ENCODE measurements at places on chromosomes 7 and 10.

GRCh38 chr10:122997864-122998263 lies 10.7 kb downstream of the IKZF5 start:
- DNase-seq, result no peak

DNA sequence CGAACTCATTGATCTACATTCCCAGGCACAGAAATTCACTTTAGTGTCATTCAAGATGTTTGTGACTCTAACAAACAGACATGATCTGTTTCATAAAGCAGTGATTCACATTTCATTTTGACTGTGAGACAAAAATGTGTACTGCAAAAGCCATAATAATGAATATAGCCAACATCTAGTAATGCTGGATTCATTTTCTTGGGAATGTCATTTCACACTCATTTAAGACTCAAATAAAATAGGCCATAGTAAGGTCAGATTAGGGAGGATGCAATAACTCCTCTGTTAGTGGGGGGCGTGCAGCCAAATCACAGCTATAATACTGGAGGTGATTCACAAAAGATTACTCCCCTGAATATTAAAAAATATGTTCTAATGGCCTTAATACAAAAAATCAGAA lies 566.6 kb upstream of the ZWINT start:
- DNase-seq, result no peak

DNA sequence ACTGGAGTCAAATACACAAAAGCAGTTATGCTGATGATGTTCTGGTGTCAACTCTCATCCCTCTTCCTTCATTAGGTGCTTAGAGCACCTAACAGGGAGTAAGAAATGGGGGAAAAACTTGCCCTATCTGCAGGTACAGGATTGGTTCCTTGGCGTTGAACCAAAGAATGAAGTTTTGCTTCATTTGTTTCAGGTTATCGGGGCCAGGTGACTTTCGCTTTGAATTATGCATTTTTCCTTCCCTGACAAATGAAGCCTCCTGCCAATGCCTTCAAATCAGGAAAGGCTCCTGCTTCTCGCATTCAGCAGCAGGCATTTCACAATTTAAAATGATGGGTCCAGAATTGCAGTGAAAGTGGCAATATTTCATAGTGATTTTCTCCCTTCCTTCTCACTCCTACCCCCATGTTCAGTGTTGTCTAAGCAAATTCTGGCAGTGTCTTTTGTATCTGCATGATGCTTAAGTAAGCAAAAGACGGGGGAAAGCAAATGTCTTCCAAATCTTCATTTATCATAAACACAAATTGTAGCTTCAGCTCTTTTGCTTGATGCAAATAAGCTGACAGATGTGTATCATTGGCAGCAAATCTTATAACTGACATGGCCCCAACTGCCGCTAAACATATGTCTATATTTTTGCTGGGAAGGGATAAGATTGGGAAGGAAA lies 29.4 kb downstream of the DNAJB9 start:
- no peak for DNase-seq

DNA sequence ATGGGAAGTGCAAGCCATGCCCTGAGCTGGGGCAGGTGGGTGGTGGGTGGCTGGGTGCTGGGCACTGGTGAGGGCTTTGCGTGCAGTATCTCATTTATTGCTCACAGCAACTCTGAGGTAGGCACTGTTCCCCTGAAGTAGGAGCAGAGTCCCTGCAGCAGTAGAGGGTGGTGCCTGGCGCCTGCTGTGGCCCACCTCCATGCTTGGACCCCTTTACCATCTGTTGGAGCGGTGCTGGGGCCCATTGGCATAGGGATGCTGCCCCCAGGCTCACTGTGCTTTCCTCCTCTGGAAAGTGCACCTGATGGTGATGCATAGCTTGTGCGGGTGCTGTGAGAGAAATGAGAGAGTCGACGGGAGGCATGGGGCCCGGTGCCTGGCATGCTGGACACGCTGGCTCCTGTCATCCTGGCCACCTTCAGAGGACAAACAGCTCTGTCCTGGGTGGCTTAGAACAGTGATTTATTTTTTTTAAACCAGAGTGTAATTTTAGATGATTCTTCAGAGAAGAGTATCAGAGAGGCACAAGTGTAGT lies 10.4 kb downstream of the SFRP5 start:
- DNase-seq, result no peak

GRCh38 chr7:128415217-128415785 lies 5.5 kb upstream of the IMPDH1 start:
- DNase-seq, result no peak

DNA sequence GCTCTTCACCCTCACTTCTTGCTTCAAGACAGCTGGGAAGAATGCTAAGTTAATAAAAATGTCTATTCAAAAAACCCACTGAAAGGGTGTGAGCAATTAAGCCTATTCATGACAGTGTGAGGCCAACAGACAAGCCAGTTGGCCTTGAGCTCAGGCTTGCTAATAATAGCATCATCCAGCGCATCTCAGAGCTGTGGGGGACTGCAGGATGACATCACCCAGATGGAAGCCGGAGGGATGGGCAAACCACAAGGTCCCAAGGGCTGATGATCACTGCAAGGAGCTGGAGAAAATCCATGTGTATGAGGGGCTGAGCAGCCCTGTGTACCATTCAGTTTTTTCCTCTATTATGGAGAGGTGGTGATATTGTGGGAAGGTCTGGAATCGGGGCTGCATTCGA lies 770.4 kb downstream of the TNS3 start:
- DNase-seq, result peak; percentile 90

DNA sequence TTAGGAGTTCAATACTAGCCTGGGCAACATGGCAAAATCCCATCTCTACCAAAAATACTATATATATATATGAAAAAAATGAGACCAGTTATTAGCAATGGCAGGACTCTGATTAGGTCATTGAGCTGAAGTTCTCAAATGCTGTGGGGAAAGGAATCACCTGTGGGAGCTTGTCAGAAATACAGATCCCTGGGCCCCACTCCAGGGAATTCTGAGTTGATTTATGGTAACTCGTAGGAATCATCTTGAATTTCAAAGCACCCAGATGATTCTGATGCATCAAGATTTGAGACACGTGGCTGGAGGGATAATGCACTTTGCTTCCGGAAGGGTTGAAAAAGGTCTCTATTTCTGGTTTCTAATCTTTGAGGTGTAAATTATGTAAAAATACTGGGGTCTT lies 1.0 kb upstream of the ANKRD1 start:
- DNase-seq, result no peak

GRCh38 chr10:71513540-71513853 lies 116.8 kb downstream of the CDH23 start:
- no peak for DNase-seq

GRCh38 chr7:75905785-75906604 lies 9.0 kb upstream of the POR start:
- DNase-seq, result peak; percentile 42

GRCh38 chr10:111098679-111099437 lies 22.0 kb downstream of the ADRA2A start:
- DNase-seq, result peak; percentile 42

DNA sequence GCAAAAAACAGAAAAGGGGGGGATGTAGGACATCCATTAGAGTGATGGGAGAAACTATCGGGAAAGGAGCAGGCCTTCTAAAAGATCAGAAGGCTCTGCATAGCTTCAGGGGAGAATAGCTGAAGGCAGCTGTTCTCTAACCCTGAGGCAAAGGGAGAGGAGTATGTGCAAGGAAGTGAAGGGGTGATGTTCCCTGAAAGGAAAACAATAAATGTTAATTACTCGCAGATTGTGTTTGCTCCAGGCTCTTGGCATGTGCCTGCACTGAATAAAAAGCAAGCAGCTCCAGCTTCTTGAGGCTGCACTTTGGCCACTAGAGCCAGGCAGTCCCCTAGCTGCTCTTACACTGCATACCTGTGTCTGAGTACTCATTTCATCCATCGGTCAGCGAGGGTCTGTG lies 14.4 kb upstream of the STARD3NL start:
- DNase-seq, result no peak

GRCh38 chr10:5395168-5395567 lies 9.5 kb downstream of the TUBAL3 start:
- DNase-seq, result no peak

GRCh38 chr10:3482200-3482993 lies 302.6 kb downstream of the KLF6 start:
- peak; percentile 90 for DNase-seq

- DNase-seq, result peak; percentile 96
Measured at GRCh38 chr7:44639671-44640321, 33.4 kb downstream of the OGDH start.

GRCh38 chr7:127239814-127240213 lies 12.9 kb downstream of the GRM8 start:
- DNase-seq, result no peak

GRCh38 chr10:11986593-11987216 lies 55.9 kb downstream of the UPF2 start:
- DNase-seq, result peak; percentile 75

GRCh38 chr10:1553951-1554350 lies 183.4 kb downstream of the ADARB2 start:
- DNase-seq, result no peak

DNA sequence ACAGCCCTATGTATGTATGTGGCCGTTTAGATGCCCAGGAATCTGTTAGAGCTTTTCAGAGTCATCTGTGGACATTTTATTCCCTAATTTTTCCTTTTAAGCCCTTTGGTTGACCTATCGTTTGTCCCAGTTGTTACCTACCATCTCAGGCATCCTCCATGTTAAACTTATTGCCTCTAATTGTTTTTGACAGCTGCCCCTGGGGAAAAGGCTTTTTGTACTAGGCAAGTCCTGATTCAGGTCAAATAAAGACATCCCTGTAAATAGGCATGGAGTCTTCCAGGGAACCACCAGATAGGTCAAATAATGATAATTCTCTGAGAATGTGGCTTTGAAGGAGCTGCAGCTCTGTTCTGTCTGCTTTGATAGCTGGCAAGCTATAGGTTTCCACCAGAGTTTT lies 87.7 kb upstream of the CYP26C1 start:
- DNase-seq, result no peak

- DNase-seq, result no peak
Measured at GRCh38 chr10:132400041-132400546, 3.1 kb downstream of the PWWP2B start.

- no peak for DNase-seq
Measured at GRCh38 chr10:107800061-107800460, 635.6 kb upstream of the SORCS1 start.

GRCh38 chr10:133062085-133062484 lies 25.6 kb upstream of the ADGRA1 start:
- DNase-seq, result no peak

- DNase-seq, result no peak
Measured at GRCh38 chr7:120843109-120843508, 14.8 kb downstream of the TSPAN12 start.

DNA sequence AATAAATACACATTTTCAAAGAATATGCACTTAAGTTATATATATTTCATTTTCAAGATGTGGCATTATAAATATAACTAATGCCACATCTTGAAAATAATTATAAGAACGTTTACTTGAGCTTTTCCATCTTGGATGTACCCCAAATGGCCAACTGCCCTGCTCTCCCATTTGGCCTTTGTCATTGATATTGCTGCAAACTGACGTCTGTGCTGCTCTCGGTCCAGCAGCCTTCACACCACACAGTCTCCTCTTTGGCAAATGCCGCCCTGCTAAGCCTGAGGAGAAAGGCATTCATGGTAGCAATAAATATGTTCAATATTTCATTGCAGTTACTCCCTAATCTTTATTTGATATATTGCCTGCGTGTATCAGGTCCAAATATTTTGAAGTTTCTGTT lies 384.6 kb upstream of the ADARB2 start:
- DNase-seq, result no peak

GRCh38 chr10:35705051-35705450 lies 63.0 kb upstream of the FZD8 start:
- no peak for DNase-seq

GRCh38 chr7:23184709-23185359 lies 3.0 kb downstream of the NUP42 start:
- peak; percentile 53 for DNase-seq

DNA sequence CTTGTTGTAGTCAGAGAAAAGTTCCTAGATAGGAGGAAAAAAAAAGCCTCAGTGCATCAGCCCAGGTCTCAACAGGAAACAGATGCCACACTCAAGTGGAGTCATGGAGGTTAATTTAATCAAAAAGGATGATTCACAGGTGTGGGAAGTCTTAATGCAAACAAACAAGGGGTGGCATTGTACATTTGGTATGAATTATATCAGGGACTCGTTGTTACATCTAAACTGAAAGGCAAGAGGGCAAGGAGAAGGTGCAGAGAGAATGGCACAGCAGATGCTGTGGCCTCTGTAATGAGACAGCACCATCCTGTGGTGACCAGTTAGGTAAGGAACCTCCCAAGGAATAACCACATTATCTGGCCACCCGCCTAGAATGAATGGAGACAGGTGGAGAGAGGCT lies 133.7 kb downstream of the PTPRZ1 start:
- DNase-seq, result peak; percentile 84

DNA sequence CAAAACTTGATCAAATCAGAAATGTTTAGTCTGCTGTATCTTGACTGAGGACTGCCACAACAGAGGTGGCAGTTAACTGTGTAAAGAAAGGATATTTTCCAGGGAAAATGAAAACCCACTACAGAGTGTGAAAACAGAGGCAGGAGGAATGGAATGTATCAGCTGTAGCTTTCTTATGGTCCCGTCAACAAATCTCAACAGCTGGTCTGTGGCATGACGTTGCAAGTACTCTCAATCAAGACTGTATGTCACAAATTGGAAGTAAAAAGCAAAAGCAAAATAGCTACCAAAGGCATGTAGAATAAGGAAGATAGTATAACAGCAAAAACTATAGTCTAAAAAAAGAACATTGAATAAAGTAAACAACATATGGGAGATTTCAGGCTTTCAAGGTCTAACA lies 123.5 kb downstream of the KMT2C start:
- DNase-seq, result no peak

DNA sequence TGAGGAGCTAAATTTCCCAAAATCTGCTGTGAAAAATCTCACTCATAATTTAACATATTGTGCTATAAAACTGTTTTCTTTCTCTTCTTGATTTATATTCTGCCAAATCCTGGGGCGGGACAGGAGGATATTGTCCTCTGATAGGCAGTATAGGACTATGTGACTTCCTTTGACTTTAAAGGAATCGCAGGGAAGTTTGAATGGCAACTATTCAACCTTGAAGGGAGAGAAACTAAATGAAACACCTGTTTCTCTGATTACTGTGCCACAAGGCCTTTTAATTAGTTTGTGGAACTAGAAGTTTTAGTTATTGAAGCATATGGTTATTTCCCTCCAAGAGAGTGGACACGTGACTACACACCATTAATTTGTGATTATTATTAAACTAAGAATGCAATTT lies 607.4 kb downstream of the GATA3 start:
- no peak for DNase-seq
